ENCODE measurements at places on chromosomes 2 and 18.

- DNase-seq: no peak
Measured at GRCh38 chr2:224820283-224820991, 104.3 kb upstream of the CCDC195 start.

DNA sequence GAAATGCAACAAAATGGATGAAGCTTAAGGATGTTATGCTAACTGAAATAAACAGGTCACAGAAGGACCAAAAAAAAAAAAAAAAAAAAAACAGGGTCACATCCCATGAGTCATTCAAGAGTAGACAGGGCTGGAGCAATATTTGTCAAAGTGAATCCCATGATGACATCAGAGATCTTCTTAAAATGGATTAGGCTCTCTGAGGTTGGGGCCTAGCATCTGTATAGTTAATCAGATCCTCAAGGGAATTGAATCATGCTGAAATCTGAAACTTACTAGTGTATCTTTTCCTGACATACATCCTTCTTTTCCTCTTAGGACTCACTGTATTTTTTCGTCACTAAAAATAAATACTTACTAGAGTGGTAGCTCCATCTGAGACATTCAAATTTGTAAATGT lies 380.6 kb upstream of the NXPH2 start:
- no peak for DNase-seq

GRCh38 chr2:190343089-190343535 lies 277 bp upstream of the INPP1 start:
- DNase-seq: no peak

GRCh38 chr2:53600815-53601214 lies 166.8 kb upstream of the CHAC2 start:
- DNase-seq: no peak

DNA sequence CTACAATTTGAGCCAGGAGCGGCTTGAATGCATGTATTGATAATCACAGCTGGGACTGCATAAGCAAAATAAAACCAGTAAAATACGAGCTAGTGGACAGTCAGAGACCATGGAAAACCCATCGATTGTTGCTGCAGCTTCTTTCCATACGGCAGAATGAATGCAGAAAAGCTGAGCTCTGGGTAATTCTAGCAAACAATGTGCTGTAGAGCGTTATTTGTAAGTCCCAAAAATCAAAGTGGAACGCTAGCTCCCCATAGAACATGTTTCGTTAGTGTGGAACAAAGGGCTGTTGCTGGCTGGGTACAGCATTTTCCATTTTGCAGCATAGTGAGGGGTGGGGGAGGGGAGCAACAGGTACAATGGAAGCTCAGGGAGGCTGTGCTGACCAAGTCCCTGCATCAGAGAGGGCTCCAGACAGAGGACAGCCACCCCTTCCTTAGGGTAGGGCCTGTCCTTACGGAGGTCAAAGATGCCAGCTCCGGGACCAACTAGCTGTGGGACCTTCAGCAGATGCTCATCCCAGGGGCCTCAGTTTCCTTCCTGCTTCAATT lies 74.1 kb downstream of the BOD1L2 start:
- no peak for DNase-seq

DNA sequence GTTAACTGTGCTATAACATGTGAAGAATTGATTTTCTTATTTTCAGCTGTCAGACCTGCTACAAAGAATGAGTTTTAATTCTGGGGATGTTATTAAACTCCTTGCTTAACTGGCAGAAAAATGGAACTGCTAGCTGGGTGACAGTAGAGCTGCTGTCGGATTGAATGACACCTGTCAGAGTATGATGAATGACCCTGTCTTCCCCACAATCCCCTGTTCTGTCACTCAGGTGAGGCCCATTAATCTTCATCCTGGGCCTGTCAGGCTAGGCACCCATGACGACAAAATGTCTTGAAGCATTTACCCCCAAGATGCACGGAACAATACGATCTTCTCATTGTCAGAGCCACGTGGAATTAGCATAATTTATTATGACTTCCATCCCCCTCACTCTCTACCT lies 129.9 kb upstream of the ETAA1 start:
- no peak for DNase-seq

Data from activated CD4-positive, alpha-beta T cell treated with anti-CD3 and anti-CD28 coated beads for 48 hours (primary cell).